ENCODE measurements at places on chromosomes 7 and 10.

DNA sequence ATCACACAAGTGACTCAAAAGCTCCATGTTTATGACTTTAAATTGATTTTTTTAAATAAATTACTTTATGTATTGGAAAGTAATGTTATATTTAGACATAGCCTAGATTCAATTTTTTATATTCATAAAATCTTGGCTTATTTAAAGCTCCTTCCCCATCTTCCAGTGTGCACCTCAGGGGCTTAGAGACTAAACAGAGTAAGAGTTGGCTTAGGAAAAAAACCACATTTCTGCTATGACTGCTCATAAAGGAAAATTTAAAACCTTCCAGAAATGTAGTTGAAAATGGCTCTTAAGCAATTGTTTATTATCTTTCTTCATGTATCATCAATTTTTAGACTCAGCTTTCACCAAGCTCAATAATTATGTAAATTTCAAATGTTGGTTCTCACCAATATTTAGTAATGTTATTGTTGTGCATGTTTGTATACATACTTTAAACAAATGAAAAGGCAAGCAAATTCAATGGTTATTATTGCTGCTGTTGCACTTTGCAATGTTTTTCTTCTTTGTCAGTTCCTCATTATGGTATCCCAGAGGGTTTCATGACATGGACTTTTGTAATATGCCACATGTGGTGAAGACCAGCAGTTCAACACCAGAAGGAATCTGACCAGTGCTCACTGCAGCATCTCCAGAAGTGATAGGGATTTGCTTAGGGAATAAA is 700.1 kb upstream of the ANKRD30A start:
- no peak for DNase-seq

- no peak for DNase-seq
Observed at GRCh38 chr10:75639736-75640135, 208.3 kb downstream of the LRMDA start.

DNA sequence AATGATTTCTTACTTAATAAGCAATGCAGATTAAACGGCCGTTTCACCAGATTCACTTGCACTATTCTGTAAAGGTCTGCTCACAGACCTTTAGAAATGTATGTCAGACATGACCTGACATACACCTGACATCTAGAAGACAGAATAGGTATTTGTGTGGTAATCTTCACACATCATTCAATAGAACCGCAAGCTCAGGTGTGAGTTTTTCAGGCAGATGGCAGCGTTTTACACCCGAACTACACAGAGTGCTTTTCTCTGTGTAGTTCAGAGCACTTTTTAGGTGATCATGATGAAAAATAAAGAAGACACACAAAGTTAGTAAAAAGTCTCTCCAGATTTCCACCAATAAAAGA is 63.2 kb downstream of the PRKCQ start:
- DNase-seq: no peak

GRCh38 chr10:14617852-14618251 is 156.8 kb downstream of the FAM107B start:
- DNase-seq: no peak

- no peak for DNase-seq
Observed at GRCh38 chr7:75624134-75624832, 114.5 kb downstream of the HIP1 start.

DNA sequence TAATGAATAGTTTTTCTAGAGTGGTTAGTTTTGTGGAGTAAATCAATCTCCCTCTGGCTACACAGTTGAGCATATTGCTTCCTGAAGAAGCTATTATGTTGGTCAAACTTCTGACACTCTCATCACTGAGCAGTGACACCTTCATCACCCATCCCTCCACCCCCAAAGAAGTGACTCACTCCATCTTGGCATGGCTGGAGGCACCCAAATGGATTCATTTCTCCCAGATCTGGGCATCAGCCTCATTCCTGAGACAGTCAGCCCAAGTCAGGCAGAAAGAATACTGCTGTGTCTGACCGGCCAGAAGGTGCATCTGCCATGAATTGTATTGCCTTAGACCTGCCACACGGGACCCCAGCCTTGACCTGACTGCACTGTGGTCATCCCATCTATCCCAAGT is 117.0 kb upstream of the HABP2 start:
- DNase-seq: no peak

DNA sequence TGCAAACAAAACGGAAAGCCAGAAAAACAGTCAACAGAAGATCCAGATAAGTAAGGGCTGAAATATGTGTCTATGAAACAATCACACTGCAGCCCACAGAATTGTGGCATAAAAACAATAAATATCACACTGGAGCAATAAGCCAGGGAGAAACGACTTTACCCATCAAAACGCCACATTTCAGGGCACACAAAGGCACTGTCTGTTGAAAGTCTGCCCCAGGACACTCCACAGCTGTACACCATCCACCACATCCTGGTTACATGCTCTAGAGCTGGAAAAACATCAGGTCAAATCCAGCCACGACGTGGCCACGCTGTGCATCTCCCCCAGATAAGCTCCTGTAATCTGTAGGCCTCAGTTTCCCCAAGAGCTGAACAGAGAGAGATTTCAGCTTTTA is 88.7 kb downstream of the COBL start:
- no peak for DNase-seq

DNA sequence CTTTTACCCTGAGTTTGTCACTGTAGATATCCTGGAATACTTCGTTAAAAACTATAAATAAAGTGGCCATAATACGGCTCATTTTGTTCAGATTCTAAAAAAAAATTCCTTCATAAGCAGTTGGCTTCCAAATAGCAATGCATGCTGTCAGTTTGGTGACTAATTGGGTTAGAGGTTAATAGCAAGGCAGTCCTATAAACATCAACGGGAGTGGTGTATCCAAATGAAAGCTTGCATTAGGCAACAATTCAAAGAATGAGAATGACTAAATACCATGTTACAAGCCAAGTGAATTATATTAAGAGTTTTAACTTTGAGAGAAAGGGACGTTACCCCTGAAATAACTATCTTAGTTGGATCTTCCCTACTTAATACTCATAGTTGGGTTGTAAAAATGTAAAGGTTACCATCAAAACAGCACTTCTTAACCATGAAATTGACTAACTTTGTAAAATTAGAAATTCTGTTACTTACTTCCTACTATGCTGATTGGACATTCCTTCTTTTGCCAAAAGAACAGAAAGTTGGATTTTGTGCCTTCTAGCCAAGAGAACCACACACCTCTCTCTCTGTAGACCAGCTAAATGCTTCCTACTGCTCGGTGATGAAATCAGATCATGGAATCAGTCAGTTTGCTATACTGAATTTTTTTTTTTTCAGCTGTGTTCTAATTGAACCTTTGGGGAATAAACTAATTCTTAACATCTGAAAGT is 98.0 kb downstream of the KAT6B start:
- DNase-seq: no peak

DNA sequence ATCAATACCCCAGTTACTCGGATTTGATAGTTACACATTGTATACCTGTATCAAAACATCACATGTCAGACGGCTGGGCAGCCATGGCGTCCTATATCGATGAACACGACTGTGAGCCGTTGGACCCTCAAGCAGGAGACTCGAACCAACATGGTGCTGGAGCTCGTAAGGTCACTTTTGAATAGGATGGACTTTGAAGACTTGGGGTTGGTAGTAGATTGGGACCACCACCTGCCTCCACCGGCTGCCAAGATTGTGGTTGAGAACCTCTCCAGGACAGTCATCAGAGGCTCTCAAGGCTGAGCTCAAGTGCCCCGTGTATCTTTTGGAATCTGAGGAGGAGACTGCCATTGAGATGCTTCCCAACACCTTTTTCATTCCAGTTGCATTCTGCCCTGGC is 1.9 kb upstream of the RINT1 start:
- DNase-seq: no peak

- no peak for DNase-seq
Observed at GRCh38 chr7:83984076-83984475, 210.5 kb downstream of the SEMA3A start.

All from NCI-H526 treated with DMSO at 0.1 percent for 48 hours (cell line).